ENCODE measurements at places on chromosomes 1 and 21. TPM values are rescaled to one million over a fixed set of nuclear protein-coding genes. Genes with fewer than 3 reads are reported as not detected.

The TRIM67 gene
- not detected for total RNA-seq

The OR2L8 gene
- total RNA-seq = not detected

The ZNF648 gene
- total RNA-seq = not detected

DNA sequence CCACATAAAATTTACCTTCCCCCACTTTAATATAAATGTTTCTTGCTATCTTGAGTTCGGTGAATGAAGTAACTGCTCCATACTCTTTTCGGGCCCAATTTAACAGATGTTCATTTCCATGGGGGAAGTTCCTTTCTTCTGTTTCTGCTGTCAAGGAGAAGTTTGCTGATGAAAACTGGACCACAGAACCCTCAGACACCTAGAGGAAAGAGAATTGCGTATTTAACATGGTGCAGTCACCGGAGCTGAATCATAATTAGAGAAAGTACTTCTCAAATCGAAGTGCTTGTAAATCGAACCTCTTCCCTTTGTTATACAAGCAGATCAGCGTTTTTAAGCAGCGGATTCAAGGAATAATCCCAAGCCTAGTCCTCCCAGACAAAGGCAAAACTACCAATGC lies 151.2 kb downstream of the TGFBR3 start:
- peaks cover 24% of the 10 kb centered on the region for H3K36me3 ChIP-seq
- H3K27ac ChIP-seq = no peak overlapping the region
- H3K4me1 ChIP-seq = peaks cover 32% of the 10 kb centered on the region
- H3K4me3 ChIP-seq = no peak overlapping the region

DNA sequence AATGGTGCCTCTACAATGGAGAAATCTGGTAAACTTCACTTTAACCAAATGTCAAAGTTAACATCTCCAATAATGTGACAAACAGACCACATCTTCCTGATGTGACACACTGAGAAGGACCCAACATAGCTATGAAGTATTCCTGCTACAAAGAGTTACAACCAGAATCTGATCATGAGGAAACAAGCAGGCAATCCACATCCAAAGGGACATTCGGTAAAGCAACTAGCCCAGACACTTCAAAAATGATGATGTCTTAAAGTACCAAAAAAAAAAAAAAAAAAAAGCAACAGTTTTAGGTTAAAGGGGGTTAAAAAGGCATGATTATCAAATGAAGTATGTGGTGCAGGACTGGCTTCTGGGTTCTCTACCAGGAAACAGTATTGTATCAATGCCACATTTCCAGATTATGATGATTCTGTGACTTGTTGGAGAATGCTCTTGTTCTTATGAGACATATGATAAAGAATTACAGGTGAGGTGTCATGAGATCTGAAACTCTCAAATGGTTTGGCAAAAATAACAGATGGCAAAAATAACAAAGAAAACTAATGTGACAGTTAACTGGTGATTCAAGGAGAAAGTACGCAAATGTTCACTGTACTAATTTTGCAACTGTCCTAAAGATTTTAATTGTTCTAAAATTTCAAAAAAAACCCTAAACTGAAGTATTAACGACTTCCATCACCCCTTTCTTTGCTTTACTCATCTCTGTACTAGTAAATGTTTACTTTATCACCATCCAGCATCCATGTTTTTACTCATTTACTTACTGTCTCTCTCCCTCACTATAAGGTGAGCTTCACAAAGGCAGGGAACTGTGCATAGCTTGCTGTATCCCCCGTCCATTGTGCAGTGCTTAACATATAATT lies 2.8 kb downstream of the CD58 start:
- H3K27me3 ChIP-seq = no peaks in the 10 kb centered on the region
- no peak overlapping the region for H3K27ac ChIP-seq
- peaks cover 62% of the 10 kb centered on the region for H3K4me1 ChIP-seq

- peaks cover 4% of the 10 kb centered on the region for H3K4me1 ChIP-seq
- H3K4me3 ChIP-seq = no peak overlapping the region
- no peaks in the 10 kb centered on the region for H3K27me3 ChIP-seq
- no peaks in the 10 kb centered on the region for H3K36me3 ChIP-seq
These were observed 10.2 kb downstream of the BMP8A start for GRCh38 chr1:39501666-39502065.

DNA sequence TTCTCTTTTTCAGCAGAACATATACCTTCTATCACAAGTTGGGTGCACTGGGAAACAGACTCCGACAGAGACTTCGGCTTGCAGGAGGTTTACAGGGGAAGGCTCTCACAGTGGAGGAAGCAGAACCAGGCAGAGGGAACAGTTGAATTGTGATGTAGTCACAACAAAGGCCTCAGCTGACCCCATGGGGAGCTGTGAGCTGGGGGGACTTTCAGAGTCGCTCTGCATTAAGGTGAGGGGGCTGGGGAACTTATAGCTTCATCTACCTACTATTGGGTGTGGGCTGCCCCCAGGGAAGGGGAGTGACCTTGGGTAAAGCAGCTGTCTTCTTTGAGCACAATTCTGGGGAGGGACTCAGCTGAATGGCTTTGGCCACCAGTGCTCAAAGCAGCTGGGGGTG lies 94.9 kb upstream of the POU3F1 start:
- H3K27ac ChIP-seq = no peak overlapping the region
- H3K36me3 ChIP-seq = no peaks in the 10 kb centered on the region
- H3K27me3 ChIP-seq = peaks cover 53% of the 10 kb centered on the region
- no peak overlapping the region for H3K4me3 ChIP-seq
- no peak for DNase-seq
- no peaks in the 10 kb centered on the region for H3K4me1 ChIP-seq

DNA sequence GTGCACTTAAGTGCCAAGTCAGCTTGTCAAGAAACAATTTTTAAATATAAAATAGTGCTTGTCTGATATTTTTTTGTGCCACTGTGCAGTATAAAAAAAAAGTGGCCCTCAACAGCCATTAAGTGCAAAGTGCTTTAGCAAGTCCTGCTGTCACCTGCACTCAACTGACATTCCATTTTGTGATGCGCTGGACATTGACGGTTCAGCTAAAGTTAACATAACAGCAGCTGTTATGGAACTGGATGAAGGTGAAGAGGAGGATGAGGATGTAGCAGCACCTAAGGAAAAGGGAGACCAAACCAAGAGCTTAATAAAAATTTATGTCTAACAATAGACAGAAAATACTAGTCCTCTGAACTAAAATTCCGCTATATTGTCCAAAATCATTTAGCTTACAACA lies 7.3 kb upstream of the RBM34 start:
- DNase-seq = no peak
- H3K27ac ChIP-seq = no peak overlapping the region
- peaks cover 23% of the 10 kb centered on the region for H3K36me3 ChIP-seq
- H3K27me3 ChIP-seq = no peaks in the 10 kb centered on the region

DNA sequence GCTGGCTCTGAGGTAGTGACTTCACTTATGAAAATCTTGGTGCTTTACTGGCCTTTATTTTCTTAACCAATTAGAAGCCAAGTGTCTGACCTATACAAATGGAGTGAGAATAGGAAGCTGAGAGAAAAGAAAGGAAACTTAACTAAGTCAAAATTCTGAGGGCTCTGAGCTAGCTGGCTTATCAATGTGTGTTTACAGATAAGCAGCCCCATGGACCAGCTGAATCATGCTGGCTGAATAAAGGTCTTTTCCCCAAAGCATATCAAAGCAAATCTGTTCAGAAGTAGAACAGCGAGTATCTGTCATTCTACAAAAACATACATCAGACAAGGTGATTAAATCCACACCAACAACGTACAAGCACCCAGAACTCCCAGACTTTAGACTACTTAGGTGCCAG lies 117.2 kb downstream of the BRINP2 start:
- no peaks in the 10 kb centered on the region for H3K4me1 ChIP-seq
- no peak overlapping the region for H3K27ac ChIP-seq
- H3K36me3 ChIP-seq = no peaks in the 10 kb centered on the region
- no peak for DNase-seq

DNA sequence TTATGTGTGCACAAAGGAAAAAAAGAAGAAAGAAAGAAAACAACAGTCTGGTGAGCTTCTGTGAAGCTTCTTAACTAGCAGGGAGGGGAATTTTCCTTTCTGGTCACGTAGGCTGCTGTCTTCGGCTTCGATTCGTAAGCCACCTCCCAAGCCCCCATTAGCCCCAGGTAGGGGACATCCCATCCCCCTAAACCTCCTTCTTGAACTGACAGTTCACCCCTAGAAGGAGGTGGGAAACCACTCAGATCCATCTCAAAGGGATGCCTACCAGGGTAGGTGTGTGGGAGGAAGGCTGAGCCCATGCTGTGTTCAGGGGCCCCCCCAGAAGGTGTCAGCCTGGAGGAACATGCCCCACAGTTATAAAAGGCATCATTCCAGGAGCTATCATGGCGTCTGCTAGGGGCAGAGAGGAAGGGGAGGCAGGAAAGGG lies 25.8 kb downstream of the CD247 start:
- H3K27ac ChIP-seq = no peak overlapping the region
- H3K4me1 ChIP-seq = no peaks in the 10 kb centered on the region
- H3K4me3 ChIP-seq = no peak overlapping the region
- peaks cover 20% of the 10 kb centered on the region for H3K27me3 ChIP-seq
- DNase-seq = no peak

- no peaks in the 10 kb centered on the region for H3K4me1 ChIP-seq
- no peak for DNase-seq
- H3K27ac ChIP-seq = no peak overlapping the region
- H3K27me3 ChIP-seq = no peaks in the 10 kb centered on the region
These were observed 124.6 kb downstream of the BACH1 start for GRCh38 chr21:29423099-29423870.

- no peak for DNase-seq
- no peaks in the 10 kb centered on the region for H3K4me1 ChIP-seq
- no peak overlapping the region for H3K27ac ChIP-seq
- no peaks in the 10 kb centered on the region for H3K36me3 ChIP-seq
- H3K4me3 ChIP-seq = no peak overlapping the region
- peaks cover 13% of the 10 kb centered on the region for H3K27me3 ChIP-seq
These were observed 93.0 kb downstream of the CLIC6 start for GRCh38 chr21:34761758-34762330.

DNA sequence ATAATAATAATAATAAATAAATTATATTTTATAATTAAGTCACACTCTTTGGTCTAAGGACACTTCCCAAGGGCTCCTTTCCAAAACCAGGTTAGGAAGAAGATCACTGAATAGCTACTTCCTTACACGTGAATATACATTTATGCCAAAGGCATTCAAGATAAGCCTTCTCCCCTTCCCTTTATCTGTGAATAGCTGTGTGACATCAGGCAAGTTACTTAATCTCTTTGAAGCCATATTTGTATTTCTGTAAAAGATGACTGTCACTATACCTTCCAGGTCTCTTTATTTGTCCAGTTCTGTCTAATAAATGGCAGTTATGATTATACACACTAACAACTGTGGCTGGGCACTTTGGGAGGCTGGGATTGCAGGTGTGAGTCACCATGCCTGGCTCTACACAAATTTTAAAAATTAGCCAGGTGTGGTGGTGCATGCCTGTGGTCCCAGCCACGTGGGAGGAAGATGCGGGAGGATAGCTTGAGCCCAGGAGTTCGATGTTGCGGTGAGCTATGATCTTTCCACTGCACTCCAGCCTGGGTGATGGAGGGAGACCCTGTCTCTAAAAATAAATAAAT lies 5.5 kb upstream of the RNF11 start:
- H3K4me3 ChIP-seq = no peak overlapping the region
- H3K4me1 ChIP-seq = peaks cover 9% of the 10 kb centered on the region
- no peak overlapping the region for H3K27ac ChIP-seq
- no peak for DNase-seq

- peaks cover 62% of the 10 kb centered on the region for H3K4me1 ChIP-seq
- no peaks in the 10 kb centered on the region for H3K27me3 ChIP-seq
- peak overlapping the region; percentile 97 for H3K27ac ChIP-seq
- H3K4me3 ChIP-seq = peak overlapping the region; percentile 94
- H3K36me3 ChIP-seq = no peaks in the 10 kb centered on the region
These were observed 1.9 kb downstream of the ZBTB7B start for GRCh38 chr1:155004352-155005075.

- DNase-seq = no peak
- H3K36me3 ChIP-seq = no peaks in the 10 kb centered on the region
- no peak overlapping the region for H3K4me3 ChIP-seq
- H3K27ac ChIP-seq = no peak overlapping the region
These were observed 23.2 kb downstream of the ERRFI1 start for GRCh38 chr1:8002921-8003320.

DNA sequence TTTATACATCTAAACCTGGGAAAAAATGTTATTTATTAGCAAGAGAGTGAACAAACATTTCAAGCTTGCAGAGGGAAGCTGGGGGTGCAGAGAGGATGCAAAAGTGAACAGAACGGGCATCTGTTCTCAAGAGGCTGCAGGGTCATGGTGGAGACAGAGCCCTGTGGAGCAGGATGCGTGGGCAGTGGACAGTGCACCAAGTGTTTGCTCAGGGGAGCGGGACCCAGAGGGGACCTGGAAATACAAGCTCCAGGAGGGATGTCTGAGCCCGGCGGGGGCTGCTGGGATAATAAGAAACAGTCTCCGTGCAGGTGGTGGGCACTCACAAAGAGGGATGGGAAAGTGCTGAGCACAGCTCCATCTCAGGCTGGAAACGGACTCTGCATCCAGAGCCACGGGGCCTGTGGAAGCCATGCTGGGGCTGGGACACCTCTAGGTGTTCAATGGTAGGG lies 105.3 kb upstream of the SLC45A1 start:
- H3K4me1 ChIP-seq = peaks cover 24% of the 10 kb centered on the region
- no peaks in the 10 kb centered on the region for H3K27me3 ChIP-seq
- DNase-seq = no peak
- H3K36me3 ChIP-seq = no peaks in the 10 kb centered on the region
- H3K27ac ChIP-seq = no peak overlapping the region

DNA sequence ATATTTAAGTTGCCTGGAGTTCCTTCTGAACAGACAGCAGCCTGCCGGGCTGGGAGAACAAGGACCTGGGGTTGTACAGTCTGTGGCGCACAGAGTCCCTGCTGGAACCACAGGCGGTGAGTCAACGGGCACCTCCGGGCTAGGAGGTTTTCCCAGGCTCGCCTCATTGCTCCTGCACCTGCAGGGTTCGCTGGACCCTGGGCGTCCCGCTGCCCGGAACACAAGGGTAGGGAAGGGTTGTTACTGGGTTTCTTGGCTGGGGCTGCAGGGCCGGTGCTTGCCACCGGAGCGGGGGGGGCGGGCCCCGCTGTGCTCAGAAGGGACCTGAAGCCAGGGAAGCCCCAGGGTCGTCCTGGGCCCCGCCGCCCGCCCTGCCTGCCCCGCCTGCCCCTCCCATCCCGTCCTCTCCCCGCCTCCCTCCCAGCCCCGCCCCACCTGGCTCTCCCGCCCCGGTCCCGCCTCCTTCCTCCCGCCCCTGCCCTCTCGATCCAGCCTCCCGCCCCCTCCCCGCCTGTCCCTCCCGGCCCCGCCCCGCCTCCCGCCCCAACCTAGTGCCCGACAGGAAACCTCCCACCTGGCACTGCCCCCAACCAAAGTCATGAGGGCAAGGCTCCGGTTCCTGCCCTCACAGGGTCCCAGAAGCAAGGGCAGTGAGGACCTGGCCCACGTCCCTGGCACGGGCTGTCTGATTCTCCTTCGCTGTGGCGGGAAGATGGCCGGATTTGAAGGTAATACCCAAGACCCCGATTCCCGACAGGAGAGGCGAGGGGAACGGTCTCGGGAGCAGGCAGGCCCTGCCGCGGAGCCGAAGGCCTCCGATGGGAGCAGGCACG lies 6.8 kb downstream of the JMJD4 start:
- H3K4me1 ChIP-seq = peaks cover 11% of the 10 kb centered on the region
- peak; percentile 83 for DNase-seq
- peak overlapping the region; percentile 62 for H3K4me3 ChIP-seq
- peaks cover 10% of the 10 kb centered on the region for H3K36me3 ChIP-seq
